ENCODE measurements at places on chromosomes 5 and 9. TPM values are rescaled to one million over a fixed set of nuclear protein-coding genes. Genes with fewer than 3 reads are reported as not detected.

PCDHGA2 gene
- total RNA-seq, result 3.2 TPM

NUTM2G gene
- total RNA-seq, result not detected

LHX2 gene
- total RNA-seq, result not detected

GABRA1 gene
- not detected for total RNA-seq

OR1J2 gene
- not detected for total RNA-seq

CDH6 gene
- total RNA-seq, result 10.9 TPM

COQ4 gene
- total RNA-seq, result 40.5 TPM

DNA sequence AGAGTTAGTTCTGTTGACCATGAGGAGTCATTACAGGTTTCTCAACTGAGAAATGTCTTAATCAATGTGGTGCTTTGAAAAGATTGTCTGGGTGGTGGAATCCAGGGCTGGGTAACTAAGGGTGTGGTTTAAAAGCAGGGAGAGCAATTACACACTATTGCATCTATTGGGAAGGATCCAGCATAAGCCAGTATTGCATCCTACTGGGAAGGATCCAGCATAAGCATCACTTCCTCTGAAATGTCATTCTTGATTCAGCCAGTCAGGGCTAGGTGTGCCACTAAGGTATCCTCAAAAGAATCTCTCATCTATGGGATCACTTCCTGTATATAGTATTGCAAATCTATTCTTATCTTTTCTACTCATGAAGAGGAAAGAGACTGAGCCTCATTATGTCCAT, 38.6 kb downstream of the ELOVL7 start:
- ATAC-seq, result no peak

GRCh38 chr9:14198841-14199455, 115.0 kb downstream of the NFIB start:
- peak; percentile 76 for ATAC-seq

GRCh38 chr5:135238622-135239452, 160.2 kb downstream of the MACROH2A1 start:
- ATAC-seq, result no peak

DNA sequence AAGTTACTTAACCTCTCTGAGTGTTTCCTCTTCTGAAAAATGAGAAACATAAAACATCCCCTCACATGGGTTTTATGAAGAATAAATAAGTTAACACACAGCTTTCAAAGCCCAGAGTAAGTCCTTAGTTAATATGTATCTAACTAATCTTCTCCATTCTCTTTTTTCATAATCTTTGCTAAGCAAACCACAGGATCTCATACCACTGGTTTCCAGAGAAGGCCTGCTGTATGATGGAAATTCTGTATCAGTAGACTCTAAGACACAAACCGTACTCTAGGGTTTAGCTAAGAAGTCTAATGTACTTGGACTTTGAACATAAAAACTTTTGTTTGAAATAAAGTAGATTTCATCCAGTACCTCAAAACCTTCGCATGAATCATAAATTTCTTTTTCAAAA, 307.9 kb downstream of the SPOCK1 start:
- no peak for ATAC-seq

DNA sequence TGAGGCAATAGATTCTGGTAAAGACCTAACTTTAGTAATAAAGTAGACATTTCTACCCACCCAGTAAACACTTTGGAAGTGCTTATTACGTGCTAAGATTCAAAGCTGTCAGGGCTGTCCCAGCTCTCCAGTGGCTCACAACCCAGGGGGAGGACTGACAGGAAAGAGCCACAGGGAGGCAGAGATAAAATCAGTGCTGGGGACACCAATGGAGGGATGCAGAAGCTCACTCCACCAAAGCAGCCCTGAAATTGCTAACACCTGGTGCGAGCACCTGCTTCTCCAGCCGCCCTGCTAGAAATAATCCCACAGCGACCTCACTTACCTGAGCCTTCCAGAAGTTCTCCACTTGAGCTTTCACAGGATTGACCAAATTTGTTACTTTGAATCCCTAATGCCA, 501.0 kb downstream of the BNC2 start:
- ATAC-seq, result no peak

GRCh38 chr5:68407311-68408239, 192.0 kb downstream of the PIK3R1 start:
- ATAC-seq, result no peak

- ATAC-seq, result peak; percentile 68
Observed at GRCh38 chr5:179300581-179301180, 44.6 kb downstream of the ADAMTS2 start.

GRCh38 chr5:158463188-158463587, 604.2 kb upstream of the CLINT1 start:
- peak; percentile 29 for ATAC-seq

GRCh38 chr5:115588640-115589039, 13.6 kb downstream of the TICAM2 start:
- no peak for ATAC-seq

DNA sequence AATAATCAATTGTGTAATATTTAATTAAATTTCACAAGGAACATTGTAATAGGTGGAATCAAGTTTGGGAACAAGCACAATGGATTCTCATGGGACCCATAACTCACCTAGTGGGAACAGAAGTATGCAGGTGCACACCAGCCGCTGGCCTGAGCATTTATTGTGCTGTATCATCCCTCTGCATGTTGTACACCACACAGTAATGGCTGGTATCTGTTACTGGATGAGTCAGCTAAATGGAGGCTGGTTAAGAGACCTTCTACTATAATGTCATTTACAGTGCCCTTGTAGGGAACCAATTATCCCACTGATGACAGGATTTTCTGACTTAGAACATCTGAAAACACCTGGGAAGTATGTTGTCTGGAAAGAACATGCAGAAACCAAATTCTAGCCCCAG, 3.2 kb upstream of the MAP3K1 start:
- no peak for ATAC-seq

DNA sequence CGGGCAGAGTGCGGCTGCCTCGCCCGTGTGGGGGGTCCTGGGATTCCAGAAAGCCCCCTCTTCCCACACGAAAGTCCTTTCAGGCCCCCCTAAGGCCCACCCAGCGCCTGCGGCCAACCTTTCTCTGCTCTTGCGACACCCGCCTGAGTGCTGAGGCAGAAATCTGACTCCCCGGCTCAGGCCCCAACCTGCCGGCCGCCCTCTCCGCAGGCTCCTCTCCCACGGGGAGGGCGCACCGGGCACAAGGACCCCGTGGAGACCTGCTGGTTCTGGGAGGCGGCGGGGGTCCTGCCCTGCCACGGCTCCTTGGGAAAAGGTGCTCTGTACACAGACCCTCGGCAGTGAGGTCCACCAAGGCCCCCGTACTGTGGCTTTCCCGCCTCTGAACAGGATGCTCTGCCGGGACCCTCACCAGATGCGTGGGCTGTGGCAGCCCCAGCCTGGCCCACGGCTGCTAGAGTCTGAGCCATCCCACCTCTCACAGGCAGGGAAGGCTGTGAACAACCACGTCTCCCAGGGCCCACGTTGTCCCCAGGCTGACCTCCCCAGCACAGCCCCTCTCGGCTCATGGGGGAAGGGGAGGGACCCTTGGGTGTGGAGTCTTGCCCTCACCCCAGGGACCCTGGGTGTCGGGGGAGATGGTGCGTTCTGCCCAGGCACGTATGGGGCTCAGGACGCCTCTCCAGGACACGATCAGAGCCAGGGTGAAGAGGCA, 41.5 kb upstream of the EGFL7 start:
- ATAC-seq, result no peak

DNA sequence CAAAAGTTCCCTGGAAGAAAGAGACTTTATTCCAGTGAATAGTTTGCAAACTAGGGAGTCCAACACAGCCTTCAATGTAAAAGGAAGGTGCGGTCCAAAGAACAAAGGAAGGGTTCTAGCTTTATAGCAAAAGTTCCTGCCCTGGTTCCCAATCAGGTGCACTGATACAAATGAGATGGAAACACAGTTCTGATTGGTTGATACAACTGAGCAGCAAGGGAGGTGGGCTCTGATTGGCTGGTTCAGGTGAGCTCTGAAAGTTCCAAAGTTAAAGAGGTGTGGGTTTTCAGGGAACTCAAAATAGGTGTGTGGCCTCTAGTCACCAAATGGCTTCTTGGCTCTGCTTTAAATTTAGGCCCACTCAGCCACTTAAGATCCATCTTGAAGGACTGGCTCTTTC, 43.1 kb downstream of the P4HA2 start:
- ATAC-seq, result no peak

DNA sequence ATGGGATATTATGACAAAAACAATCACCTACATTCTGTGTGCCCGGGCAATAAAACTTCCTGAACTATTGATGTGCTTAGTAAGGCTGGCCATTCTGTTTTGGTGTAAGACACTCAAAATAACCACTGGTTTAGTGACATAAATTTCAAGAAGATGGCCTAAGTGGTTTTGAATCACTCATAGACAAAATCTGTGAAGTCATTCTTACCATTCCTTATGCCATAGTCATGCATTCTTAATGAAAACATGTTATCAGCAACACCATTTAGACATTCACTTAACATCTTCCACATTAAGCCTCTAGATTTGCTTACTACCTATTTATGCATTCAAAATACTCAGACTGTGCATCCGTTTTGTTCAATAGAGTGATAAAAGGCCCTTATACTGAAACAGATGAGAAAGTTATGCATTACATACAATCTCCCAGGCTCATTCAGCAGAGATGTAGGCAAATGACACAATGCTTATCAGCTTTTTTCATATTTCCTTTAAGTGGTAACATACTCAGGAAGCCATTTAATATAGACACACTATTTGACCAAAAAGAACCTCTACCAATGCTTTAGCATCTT, 848.8 kb upstream of the DMAC1 start:
- ATAC-seq, result no peak
